ENCODE measurements at places on chromosomes 3 and 15.

- no peak for DNase-seq
Measured at GRCh38 chr3:72536878-72537267, 311.4 kb downstream of the SHQ1 start.

- DNase-seq: peak; percentile 35
Measured at GRCh38 chr3:38454178-38454883, 641 bp downstream of the ACVR2B start.

DNA sequence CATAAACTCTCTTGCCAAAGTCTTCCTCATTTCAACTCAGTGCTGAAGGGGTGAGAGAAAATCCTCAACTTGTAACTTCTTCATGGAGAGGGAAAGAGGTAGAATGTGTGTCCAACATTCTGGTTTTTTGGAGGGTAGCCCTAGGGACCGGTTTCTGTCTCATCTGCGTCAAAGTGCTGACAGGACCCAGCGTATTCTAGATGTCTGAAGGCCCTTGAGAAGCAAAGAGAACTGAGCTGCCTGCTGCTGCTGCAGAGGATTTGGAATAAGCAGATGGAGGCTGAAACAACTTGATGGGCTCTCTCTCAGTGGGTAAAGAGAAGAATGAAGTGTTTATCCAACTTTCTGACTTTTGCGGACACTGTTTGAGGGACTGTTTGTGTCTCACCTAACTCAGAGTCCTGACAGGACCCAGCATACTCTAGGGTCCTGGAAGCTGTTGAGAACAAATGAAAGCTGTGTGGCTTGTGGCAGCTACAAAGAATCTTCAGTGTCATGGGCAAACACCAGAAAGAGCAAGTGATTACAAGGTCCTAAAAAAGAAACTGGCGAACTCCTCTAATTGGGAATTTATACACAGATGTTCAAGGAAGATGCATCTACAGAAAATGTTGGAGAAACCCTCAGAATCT is 174.4 kb downstream of the SI start:
- no peak for DNase-seq

DNA sequence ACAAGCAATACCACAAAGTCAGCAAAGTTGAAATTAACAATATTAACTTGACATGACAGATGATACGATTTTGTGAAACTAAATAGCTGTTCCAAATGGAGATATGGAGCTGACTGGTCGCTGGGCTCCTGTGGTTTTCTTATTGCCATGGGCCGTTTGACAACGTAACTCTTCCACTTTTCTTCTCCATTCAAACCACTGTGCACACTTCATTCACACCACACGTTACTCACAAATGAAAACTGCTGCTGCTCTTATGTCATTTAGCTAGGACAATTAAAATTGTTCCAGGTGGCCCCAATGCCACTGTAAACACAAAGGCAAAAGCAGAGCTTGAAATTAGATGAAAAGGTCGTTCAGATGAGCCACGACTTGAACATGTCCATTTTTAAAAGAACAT is 94.0 kb upstream of the VGLL4 start:
- DNase-seq: no peak

DNA sequence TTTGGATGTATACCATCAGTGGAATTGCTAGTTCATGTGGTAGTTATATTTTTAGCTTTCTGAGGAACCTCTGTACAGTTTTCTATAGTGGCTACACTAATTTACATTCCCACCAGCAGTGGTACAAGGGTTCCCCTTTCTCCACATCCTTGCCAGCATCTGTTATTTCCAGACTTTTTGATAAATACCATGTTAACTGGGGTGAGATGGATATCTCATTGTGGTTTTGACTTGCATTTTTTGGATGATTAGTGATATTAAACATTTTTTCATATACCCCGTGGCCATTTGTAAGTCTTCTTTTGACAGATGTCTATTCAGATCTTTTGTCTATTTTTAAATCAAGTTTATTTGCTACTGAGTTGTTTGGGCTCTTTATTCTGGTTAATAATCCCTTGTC is 455.6 kb upstream of the RARB start:
- DNase-seq: no peak

DNA sequence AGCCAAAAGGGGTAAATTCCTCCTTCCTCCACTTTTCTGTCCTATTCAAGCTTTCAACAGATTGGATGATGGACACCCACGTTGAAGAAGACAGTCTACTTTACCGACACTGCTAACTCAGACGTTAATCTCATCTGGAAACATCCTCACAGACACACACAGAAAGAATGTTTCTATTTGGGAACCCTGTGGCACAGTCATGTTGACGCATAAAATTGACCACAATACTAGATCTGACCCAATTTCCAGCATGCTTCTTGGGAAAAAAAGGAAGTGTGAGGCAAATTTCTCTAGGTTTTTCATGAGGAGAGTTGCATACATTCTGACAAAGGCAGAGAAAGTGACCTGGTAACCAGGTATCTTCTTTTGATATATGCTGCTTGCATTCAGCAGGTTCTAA is 594.1 kb downstream of the FGF12 start:
- no peak for DNase-seq

DNA sequence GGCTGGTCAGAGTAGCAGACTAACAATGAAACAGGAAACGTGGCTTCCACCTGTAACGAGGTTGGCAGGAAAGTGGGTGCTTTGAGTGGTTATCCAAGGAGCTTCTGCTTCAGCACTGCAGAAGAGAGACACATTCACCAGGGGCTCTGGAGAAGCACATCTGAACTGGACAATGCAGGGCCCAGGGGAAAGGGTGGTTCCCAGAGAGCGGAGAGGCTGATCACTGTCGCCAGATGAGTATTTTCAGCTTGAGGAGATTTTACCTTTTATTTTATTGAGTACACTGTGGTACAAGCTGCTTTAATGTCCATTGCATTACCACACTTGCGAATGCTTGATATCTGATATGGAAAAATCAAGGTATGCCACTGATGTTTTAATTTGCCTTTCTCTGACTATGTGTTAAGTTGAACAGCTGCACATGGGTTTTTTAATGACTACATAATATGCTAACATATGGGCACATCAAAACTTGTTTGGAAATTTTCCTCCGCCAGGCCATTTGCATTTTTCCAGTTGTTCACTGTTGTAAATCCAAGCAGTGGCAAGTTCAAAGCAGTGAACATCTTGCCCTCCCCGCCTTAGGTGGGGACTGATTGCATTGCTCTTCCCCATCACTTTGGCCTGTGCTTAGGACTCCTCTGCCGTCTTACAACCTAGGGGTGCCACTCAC is 52.1 kb downstream of the LRTM1 start:
- no peak for DNase-seq

- DNase-seq: no peak
Measured at GRCh38 chr3:85725809-85726208, 767.0 kb downstream of the CADM2 start.

- no peak for DNase-seq
Measured at GRCh38 chr3:49313896-49314688, 25.8 kb downstream of the USP4 start.

- DNase-seq: peak; percentile 24
Measured at GRCh38 chr15:98635848-98636247, 12.5 kb upstream of the IGF1R start.

GRCh38 chr3:61634678-61635077 is 73.3 kb downstream of the PTPRG start:
- DNase-seq: no peak

DNA sequence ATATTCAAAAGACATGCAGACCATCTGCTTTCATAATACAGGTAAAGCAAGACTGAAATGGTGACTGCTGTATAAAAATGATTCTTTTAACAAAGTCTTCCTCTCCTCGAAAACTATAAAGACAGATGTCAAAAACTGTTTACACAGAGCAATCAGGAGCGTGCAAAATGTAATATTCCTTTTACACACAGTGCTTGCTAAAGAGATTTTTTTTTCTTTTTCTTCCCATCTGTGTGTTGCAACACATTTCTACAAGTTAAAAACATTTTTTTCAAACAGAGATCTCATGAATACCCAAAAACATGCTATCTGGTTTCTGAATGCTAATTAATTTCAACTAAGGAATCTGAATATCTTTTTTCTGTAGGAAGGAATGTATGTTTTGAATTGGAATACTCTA is 22.1 kb downstream of the SATB1 start:
- DNase-seq: no peak

GRCh38 chr3:36212251-36212650 is 168.1 kb upstream of the STAC start:
- no peak for DNase-seq

DNA sequence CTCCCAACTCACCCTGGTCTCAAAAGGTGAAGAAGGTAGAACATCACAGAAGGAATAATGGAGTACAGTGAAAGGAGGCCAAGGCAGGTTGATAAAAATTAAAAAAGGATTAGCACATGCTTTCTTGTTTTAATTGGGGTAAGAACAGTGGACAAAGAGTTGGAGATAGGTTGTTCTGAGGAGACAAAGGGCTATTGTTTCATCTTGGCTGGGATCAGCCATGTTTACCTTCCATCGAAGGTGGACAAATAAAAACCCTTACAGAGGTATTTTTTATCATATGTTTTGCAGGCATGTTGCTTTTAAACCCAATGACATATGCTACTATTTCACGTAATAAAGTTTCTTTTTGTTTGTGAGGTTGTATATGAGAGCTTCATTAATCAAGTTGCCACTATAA is 12.9 kb downstream of the COMMD2 start:
- no peak for DNase-seq

DNA sequence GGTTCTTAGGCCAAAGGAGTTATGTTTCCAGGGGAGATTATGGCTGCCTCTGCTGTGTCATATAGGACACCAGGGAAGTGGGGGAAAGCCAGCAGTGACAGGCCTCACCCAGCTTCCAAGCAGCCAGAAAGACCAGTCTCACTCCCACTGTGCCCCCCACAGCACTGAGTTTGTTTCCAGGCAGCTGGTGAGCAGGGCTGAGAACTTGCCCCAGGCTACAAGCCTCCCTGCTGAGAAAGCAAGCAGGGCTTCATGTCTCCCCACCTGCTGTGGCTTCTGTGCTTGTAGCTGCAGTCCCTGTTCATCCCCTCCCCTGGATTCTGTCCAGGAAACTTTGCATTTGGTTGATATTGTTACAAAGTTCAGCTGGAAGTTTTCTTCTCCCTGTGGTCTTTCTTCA is 376.3 kb downstream of the PDCD6IP start:
- DNase-seq: no peak

- DNase-seq: no peak
Measured at GRCh38 chr3:132785292-132785691, 63.1 kb upstream of the NPHP3 start.

GRCh38 chr3:134630506-134630905 is 20.3 kb downstream of the KY start:
- DNase-seq: no peak

DNA sequence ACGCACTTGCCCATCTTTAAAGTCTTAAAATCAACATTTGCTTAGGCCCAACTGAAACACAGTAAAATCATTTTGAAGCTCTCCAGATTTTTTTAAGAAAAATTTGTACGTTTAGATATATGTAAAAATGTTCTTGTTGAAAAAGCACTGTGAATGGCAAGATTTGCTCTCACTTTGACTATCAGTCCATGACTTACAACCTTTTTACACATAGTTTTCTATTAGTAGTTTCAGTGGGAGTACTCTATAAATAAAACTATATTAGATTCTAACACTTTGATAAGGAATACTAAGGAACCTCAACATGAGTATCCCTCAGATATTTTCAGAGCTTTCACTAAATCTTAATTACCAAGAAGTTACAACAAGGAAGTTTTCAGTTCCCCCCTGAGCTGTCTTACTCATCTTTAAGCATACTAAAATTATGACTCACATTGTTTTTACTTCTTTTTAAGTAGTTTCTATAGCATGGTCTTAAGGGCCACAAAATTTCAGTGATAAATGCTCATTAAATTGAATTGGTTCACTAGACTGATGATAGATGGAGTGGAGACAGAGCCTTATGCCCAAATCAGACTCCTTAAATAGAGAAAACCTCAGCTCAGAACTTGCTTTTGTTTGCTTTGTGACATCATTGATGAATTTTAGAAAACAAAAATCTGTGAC is 31.6 kb upstream of the RAP2B start:
- DNase-seq: no peak

- peak; percentile 51 for DNase-seq
Measured at GRCh38 chr3:71185733-71186455, 397.6 kb downstream of the FOXP1 start.

GRCh38 chr3:41893977-41894376 is 67.9 kb downstream of the ULK4 start:
- peak; percentile 13 for DNase-seq

GRCh38 chr15:60766391-60767128 is 287.6 kb upstream of the ICE2 start:
- DNase-seq: no peak

- DNase-seq: no peak
Measured at GRCh38 chr15:69631978-69632377, 179.4 kb downstream of the RPLP1 start.

- DNase-seq: no peak
Measured at GRCh38 chr15:80326270-80326669, 74.3 kb upstream of the CTXND1 start.

DNA sequence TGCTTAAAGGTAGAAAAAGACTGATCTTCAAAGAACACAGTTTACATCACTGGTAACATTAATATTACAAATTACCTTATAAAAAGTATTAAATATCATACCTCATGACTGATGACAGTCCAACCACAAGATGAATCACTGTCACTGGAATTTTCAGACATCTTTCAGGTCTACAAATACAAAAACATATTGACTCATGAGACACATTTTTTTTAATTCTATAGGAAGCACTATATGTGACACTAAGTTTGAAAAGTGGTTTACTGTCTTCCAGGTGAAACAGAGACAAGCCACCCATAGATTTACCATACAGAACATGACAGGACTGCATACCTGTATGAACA is 18.9 kb downstream of the CCPG1 start:
- no peak for DNase-seq

- DNase-seq: no peak
Measured at GRCh38 chr3:99409961-99410360, 228.4 kb upstream of the COL8A1 start.

DNA sequence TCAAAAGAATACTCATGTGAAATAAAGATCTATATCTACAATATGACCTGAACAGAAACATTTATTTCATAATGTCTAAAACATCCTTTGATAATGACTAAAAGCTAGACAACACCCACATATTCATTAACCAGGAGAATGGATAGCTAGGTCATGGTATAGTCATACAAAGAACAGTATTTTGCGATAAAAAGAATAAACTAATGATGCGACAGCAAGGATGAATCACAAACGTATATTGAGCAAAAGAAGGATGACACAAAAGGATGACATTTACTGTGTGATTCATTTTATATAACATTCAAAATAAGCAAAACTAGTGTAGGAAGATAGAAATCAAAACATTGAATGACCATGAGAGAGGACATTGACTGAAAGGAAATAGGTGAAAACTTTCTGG is 1233.1 kb downstream of the OTOL1 start:
- DNase-seq: no peak

- no peak for DNase-seq
Measured at GRCh38 chr15:78507831-78508160, 419 bp downstream of the HYKK start.

GRCh38 chr15:80630981-80631380 is 64.1 kb upstream of the ABHD17C start:
- no peak for DNase-seq

- DNase-seq: no peak
Measured at GRCh38 chr15:46207341-46207740, 572.5 kb downstream of the SQOR start.

Data from activated CD8-positive, alpha-beta T cell treated with anti-CD3 and anti-CD28 coated beads for 36 hours (primary cell).